ENCODE measurements at places on chromosomes 13 and 19.

- DNase-seq: no peak
Observed at GRCh38 chr13:27465611-27466010, 15.2 kb upstream of the MTIF3 start.

- DNase-seq: no peak
Observed at GRCh38 chr13:23470790-23471614, 37.5 kb upstream of the SACS start.

DNA sequence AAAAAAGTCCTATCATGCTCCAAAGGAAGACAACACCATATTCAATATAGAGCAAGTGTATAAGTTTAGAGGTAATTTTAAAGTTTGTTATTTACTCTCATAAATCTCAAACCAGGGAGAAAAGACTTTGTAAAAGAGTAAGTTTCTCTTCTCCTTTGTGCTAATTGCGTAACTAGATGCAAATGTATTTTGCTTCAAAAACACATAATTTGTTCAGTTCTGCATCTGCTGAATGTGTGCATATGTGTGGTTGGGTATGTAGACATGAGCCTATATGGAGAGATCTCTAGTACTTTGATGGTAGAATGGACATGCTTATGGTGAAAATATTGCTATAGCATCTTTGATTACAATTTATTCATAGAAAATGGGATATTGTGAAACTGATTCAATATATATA is 17.8 kb upstream of the MIR17HG start:
- DNase-seq: no peak

DNA sequence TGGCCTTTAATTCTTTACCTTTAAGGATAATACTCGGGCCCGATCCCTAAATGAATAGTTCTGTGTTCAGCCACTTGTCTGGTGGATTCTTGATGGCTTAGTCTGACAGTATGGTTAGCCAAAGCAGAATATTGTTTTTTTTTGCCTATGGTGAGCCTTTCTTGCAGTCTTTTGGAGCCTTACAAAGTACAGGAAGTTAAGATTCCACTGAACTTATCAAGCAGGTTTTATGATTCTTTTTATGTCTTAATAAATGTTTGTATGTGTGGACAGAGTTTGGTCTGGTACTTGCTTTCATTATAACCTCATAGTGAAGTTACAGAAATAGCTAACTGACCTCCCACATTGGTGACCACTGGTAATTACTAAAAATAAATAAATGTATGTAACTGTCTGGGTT is 17.1 kb downstream of the PCCA start:
- no peak for DNase-seq

GRCh38 chr13:103009051-103009840 is 57.0 kb downstream of the SLC10A2 start:
- DNase-seq: no peak

DNA sequence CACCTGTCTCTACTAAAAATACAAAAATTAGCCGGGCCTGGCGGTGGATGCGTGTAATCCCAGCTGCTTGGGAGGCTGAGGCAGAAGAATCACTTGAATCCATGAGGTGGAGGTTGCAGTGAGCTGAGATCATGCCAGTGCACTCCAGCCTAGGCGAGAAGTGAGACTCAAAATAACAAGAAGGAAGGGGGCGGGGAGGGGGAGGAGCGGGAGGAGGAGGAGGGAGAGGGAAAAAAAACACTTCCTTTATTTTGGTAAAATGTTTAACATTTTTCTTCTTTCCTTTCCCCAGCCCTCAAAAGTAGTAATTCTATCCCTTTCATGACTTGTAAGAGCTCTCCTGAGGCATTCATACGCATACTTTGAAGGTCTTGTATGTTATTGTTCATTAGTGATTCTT is 44.3 kb downstream of the SPRY2 start:
- no peak for DNase-seq
